ENCODE measurements at places on chromosomes 2 and 18.

GRCh38 chr2:20381457-20381856, 30.8 kb upstream of the PUM2 start:
- no peak for DNase-seq

- no peak for DNase-seq
Observed at GRCh38 chr2:77087987-77088414, 434.2 kb downstream of the LRRTM4 start.

GRCh38 chr2:112529757-112530156, 12.5 kb upstream of the POLR1B start:
- no peak for DNase-seq

- peak; percentile 43 for DNase-seq
Observed at GRCh38 chr2:12506846-12507245, 209.9 kb upstream of the TRIB2 start.

DNA sequence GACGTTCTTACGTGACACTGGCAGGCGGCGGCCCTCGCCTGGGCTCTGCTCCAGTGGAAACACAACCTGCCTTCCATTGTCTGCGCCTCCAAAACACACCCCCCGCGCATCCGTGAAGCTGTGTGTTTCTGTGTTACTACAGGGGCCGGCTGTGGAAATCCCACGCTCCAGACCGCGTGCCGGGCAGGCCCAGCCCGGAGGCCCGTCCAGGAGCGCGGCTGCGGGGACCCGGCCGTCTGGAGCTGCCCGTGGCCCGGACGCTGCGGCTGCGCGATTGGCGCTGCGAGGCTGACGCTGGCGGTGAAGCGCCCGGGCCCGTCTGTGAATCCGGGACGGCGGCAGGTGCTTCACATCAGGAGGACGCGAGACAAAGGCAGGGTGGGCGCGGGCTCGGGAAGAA, 670.3 kb upstream of the SALL3 start:
- no peak for DNase-seq

- no peak for DNase-seq
Observed at GRCh38 chr2:18926631-18927524, 337.5 kb upstream of the NT5C1B start.

DNA sequence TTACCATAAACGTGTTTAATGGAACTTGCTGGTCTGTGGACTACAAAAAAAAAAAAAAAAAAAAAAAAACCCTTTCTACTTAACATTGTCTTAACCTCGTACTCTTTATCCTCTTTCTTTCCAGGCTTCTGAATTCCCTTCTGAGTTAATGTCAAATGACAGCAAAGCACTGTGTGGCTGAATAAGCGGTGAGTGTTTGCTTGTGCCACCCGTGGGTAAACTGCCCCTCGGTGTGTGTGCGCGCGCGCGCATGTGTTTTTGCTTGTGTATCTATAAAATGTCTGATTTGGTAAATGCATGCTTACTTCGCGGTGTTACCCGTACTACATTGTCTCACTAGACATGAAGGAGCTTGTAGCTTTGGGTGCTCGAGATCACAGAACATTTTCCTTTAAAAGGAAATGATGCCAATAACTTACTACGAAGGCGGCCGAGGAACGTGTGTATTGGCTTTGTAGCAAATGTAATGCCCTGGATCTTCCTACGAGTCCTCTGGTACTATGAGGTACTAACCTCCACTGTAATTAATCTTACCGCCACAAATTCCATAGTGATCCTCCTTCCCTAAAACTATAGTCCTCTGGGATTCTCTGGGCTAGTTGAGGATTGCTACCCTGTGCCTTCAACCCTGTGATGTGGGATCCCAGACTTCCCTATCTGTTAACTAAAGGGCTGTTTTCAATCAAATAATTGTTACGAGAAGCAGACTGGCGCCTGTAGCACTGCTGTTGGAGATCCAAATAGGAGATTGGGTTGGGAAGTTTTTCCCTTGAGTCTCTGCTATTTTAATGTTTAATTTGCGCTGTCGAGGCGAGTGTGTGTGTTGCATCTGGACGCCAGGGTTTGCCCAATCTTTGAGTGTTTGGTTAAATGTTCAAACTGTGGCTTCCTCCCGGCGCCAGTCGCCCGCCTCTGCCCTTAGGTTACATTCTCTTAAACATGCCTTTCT, 1.1 kb downstream of the ID2 start:
- peak; percentile 60 for DNase-seq
